Activated B cell treated with CpG ODN at 0.5 μM for 24 hours (primary cell): ENCODE measurements at places on chromosomes 2 and 18. TPM values are rescaled to one million over a fixed set of nuclear protein-coding genes. Genes with fewer than 3 reads are reported as not detected.

DNA sequence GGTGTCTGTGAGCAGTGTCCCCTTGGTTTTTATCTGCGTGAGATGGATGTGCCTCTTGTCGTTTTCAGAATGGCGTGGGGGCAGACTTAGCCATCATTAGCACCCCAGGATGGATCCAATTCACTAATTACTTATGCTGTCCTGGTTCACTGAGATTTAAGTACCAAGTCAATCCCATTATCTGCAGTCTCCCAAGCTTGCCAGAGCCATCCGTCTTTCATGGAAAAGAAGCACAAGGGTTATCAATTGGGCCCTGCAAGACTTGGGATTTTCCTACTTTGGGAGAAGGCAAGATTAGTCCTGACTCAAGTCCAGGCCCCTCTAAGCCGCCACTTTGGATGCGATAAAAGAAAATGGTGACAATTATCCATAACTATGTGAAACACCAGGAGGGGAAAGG, 404.0 kb downstream of the TMEM182 start:
- no peak for DNase-seq

DAPL1 gene
- not detected in 2 replicates for total RNA-seq

IHH gene
- total RNA-seq = 0.10 TPM in 1 of 2 replicates, not detected in the other

DNA sequence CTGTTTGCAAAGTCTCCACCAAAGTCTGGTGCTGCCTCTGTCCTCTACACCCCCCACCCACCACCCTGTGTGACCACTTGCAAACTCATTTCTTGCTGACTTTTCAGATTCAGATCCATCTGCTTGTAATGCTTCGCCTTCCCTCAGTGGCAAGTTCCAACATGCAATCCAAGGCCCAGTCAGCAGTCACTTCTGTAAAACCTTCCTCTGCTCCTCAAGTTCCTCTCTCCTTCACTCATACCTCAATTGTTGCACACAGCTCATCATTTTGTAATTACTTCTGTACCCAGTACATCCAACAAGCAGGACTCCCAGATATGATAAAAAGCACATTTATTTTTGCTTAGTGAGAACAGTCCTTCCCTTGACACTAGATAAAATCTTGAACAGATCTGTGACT, 6.5 kb upstream of the LOXHD1 start:
- no peak for DNase-seq

- no peak for DNase-seq
Measured at GRCh38 chr18:29962579-29962978, 1080.0 kb downstream of the DSC3 start.

DNA sequence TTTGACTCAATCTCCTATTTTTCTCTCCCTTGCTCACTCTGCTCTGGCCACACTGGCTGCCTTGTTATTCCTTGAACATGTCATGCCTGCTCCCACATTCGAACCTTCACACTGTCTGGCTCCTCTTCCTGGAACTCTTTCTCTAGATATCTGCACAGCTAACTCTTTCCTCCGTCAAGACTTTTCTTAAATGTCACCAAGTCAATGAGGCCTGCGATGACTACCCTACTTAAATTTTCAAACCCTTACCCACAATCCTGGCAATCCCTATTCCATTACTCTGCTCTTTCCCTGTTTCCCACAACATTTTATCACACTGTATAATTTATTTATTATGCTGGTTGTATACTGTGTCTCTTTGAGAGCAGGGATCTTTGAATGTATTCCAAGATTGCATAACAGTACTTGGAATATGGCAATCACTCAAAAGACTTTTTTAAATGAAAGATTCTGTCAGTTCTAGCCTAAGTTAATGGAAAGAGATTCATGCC, 206.2 kb downstream of the SRBD1 start:
- DNase-seq = no peak
